ENCODE measurements at places on chromosomes 12 and 14. TPM values are rescaled to one million over a fixed set of nuclear protein-coding genes. Genes with fewer than 3 reads are reported as not detected.

Gene LAG3
- total RNA-seq: 2.8 TPM

Gene AQP6
- total RNA-seq: not detected

DNA sequence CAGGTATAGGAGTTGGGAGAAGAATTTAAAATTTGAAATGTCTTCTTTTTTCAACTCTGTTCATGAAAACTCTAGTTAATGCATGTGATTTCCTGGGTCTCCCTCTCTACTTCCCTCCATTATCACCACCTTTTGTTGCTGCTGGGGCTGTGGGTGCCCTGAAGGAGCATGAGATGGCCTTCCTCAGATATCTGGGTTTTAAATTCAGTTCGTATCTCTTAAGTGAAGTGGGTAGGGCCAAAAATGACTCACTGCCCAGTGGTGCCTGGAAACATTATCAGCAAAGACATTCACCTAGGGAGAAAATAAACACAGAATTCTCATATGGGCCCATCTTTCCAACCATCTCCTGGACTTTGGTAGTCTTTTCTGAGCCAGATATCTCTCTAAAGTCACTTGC lies 234.9 kb upstream of the PLEKHG7 start:
- no peak for DNase-seq
- H3K4me1 ChIP-seq: peaks cover 50% of the 10 kb centered on the region
- no peak overlapping the region for H3K27ac ChIP-seq
- H3K4me3 ChIP-seq: no peak overlapping the region
- no peaks in the 10 kb centered on the region for H3K27me3 ChIP-seq

Gene RPGRIP1
- total RNA-seq: not detected
